ENCODE measurements at places on chromosomes 11 and 22. TPM values are rescaled to one million over a fixed set of nuclear protein-coding genes. Genes with fewer than 3 reads are reported as not detected.
A peak's percentile ranks its signal among the peaks of the same experiment; 100 is the strongest.

Gene TRIM51
- not detected for total RNA-seq

Gene SESN3
- 48.8 TPM for total RNA-seq

Gene SHISAL1
- 11.4 TPM for total RNA-seq

Gene SPTBN2
- 0.27 TPM for total RNA-seq

Gene MALAT1
- total RNA-seq, result 27,374 TPM

Gene PAMR1
- total RNA-seq, result 278 TPM

Gene P4HA3
- total RNA-seq, result 4.4 TPM

Gene TEX54
- total RNA-seq, result not detected

- no peak for DNase-seq
Observed at GRCh38 chr11:103077554-103077953, 14.4 kb downstream of the DCUN1D5 start.

GRCh38 chr11:131893103-131893890 lies 522.9 kb downstream of the NTM start:
- DNase-seq, result no peak

- peak; percentile 52 for DNase-seq
Observed at GRCh38 chr11:11979488-11980117, 28.8 kb downstream of the DKK3 start.

- DNase-seq, result no peak
Observed at GRCh38 chr11:33700063-33700501, 544 bp downstream of the C11orf91 start.

DNA sequence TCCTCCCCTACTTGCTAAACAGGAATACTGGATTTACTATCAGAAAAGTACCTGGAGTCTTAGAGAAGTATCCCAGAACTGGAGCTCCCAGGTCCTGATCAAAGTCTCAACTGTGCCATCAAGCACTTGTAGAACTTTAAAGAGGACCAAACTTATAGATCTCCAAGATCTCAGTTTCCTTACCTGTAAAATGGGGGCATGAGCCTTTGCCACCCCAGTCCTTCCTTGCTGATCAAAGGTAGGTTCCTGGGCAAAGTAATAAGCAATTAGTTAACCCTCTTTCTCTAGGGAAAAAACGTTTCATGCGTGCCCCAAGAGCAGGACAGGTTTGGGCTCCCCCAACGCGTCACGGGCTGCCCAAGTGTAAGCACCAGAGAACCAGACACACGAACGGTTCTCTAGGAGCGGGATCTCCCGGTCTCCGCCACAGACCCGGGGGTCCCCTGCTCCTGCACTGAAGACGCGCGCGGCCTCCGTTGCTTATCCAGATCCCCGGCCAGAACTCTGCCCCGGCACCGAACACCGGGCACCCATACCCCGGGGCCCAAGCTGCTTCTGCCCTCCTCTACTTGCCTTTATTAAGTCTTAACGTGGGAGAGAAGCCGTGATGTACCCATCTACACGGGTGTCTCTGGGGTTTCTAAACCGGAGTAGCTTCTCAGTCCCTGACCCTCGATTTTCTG lies 505 bp downstream of the ZNF214 start:
- DNase-seq, result no peak

- DNase-seq, result no peak
Observed at GRCh38 chr11:40287916-40288803, 1171.3 kb downstream of the LRRC4C start.

DNA sequence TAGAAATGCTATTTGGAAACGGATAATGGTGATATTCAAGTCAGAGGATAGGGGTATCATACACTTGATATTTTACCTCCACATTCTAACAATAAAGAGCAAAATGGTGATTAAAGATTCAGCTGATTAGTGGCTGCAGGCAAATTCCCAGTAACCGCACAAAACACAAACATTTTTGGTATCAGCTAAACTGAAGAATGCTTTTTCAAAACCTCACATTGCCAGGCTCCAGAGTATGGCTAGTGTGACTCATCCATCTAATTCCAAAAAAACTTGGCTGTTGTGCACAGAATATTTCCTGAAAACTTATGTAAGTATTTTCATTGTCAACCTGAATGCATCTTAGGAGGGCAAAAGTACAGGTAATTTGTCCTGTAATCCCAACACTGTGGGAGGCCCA lies 10.9 kb downstream of the SRPRA start:
- DNase-seq, result peak; percentile 70

GRCh38 chr22:41619979-41620588 lies 759 bp downstream of the DESI1 start:
- no peak for DNase-seq

DNA sequence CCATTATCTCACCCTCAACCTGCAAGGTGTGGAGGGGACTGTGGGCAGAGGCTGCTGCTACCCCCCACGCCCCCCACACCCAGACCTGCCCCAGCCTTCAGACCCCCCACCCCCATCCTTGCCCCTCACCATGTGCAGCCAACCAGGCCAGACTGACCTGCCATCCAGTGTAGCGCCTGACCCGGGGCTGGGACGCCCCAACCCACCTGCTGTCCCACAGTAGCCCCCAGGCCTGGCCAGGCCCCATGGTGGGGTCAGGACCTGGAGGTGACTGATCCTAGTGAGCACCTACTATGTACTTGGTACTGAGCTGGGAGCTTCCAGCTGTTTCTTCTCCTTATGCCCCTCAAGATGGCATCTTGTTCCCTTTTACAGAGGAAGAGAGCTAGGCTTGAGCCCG lies 113.1 kb downstream of the CACNA1I start:
- no peak for DNase-seq

DNA sequence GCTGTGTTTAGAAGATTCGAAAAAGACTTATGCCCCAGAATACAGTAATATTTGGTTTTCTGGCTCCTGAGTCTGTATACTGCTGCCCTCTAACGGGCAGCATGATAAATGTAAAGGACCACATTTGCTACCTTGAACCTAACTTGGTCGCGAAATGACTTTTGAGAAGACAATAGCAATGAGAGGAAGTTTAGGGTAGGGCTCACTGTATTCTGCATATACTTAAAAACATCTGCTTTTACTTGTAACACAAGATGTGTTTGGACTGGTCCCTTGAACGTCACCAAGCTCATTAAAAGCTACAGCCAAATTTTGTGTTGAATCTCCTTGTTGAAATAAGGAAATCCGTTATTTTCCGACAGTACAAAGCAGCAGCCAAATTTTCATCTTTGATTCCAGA lies 309.1 kb downstream of the SWAP70 start:
- DNase-seq, result peak; percentile 78

GRCh38 chr22:38129021-38129420 lies 18.5 kb upstream of the BAIAP2L2 start:
- DNase-seq, result no peak

GRCh38 chr22:28716686-28717085 lies 24.9 kb downstream of the CHEK2 start:
- no peak for DNase-seq

GRCh38 chr11:15258433-15259165 lies 143.9 kb downstream of the INSC start:
- peak; percentile 16 for DNase-seq

Data from fibroblast of the aortic adventitia (primary cell).